ENCODE measurements at places on chromosomes 2 and 18.

DNA sequence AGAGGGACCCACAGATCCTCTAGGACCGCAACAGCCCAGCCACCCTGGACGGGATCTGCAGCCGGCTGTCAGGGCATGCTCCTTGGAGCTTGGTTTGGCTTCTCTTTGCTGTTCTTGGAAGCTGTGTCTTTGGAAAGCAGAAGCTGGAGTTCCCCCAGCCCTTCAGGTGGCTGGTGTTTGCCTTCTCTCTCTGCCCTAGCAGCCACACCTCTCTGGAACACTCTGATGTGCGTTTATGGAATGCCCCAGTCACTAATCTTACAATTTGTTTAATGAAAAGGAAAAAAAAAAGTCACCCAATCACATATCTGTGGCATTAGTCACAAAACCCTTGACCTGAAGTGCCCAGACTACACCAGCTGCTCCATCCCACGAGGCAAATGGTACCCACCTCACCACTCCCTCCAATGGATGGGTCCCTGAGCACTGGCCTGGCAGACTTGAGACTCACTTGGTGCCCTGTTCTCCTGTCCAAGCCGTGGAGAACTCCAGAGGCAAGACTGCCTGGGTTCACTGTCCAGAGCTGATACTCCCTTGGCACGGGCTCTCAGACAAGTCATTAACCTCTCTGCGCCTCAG is 70.2 kb upstream of the DAPL1 start:
- DNase-seq, result no peak

- no peak for DNase-seq
These were observed 91.5 kb downstream of the DYM start for GRCh38 chr18:49368876-49369440.

DNA sequence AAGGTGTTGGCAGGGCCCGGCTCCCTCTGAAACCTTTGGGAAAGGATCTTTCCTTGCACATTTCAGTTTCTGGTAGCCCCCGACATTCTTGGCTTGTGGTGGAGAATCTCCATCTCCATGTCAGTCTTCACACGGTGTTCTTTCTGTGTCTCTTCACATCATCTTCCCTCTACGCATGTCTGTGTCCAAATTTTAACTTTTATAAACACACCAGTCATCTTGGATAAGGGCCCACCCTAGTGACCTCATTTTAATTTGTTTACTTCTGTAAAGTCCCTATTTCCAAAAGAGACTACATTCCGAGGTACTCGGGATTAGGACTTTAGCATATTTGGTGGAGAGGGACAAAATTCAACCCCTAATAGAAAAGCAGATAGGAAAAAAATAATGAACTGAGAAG is 138.4 kb downstream of the GALNT3 start:
- DNase-seq, result no peak

DNA sequence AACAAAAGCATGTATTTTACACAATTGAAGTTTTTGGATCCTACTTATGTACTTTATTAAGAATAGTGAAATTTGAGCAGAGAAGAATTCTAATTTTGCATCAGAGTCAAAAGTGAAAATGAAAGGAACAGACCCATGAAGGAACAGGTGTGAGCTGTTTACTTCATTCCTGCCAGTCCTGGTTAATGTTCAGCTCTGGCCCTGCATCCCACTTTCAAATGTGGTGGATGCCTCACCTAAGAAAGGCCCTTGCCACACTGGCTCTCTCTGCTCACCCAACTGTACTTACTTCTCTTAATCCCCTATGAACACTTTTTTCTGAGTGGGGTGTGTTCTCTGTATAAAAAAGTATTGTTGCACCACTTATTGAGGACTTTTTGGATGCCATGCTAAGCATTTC is 22.2 kb downstream of the FAM110C start:
- no peak for DNase-seq

GRCh38 chr18:47735041-47735702 is 195.3 kb downstream of the SMAD2 start:
- no peak for DNase-seq

DNA sequence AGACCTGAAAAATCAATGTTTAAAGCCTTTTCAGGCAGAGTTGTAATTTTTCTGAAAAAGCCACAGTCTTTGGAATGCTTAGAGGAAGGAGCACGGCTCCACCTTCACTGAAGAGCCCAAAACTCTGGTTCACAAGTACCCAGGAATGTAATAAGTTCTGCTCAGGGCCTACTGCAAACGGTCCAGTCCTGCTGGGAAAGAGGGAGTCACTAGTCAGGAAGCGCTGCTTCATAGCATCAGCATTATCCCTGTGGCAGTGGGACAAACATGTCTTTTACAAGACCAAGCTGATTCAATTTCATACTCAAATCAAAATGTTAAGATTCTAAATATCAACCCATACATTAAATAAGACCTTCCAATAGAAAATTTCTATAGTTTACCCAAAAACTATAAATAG is 152.9 kb upstream of the PGAP1 start:
- no peak for DNase-seq

- DNase-seq, result no peak
These were observed 467.2 kb downstream of the SPAG16 start for GRCh38 chr2:213751446-213751845.

DNA sequence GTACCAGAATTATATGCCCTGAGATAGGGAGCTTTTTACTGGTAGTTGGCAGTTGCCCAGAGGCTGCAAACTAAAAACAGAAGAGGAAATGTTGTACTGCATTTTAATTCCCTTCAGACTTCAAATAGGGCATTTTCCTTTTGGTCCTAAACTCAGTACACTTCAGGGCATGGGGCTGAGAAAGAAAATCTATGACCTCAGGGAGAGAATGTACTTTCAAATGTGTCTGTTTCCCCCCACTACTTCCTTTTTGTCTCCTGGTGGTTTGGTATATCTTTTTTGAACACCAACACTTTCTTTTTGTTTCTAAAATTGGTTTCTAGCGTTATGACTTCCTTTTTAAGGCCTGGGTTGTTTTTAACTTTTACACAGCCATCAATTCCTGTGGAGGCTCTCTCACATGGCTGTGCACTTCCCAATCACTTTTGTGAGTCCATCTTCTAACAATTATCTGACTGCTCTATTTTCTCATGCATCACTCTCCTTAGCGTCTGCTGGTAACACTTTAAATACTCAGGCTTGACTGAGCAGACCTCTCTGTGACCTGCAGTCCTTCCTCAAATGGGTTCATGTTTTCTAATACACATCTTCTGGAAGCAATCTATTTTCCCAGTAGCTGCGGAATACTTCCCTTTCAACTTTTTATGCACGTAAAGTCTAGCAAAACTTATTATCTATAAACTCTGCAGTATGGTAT is 596.0 kb downstream of the LRP1B start:
- DNase-seq, result no peak

- no peak for DNase-seq
These were observed 791.9 kb downstream of the TRIB2 start for GRCh38 chr2:13508671-13509070.

GRCh38 chr2:5668682-5669250 is 23.4 kb upstream of the SOX11 start:
- no peak for DNase-seq

DNA sequence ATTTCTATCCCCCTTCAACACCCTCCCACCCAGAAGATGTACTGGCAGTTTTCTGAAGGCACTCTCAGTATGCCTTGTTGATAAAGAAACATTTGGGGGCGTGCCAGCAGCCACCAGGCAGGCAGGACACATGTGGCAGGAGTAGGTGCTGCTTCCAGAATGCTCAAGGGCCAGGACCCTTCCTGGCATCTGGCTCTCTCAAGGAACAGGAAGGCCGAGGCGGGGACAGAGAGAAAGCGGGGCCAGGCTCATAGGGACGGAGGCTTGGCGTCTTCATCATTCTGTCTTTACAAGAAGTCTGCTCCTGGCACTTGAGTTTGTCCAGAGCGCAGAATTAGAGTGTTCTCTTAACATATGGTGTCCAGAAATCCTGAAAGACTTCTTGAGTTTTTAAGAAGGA is 121.6 kb downstream of the FAM210A start:
- DNase-seq, result no peak

GRCh38 chr18:22285361-22286140 is 116.2 kb downstream of the GATA6 start:
- no peak for DNase-seq

- DNase-seq, result no peak
These were observed 273.7 kb upstream of the PIK3C3 start for GRCh38 chr18:41681138-41681880.

DNA sequence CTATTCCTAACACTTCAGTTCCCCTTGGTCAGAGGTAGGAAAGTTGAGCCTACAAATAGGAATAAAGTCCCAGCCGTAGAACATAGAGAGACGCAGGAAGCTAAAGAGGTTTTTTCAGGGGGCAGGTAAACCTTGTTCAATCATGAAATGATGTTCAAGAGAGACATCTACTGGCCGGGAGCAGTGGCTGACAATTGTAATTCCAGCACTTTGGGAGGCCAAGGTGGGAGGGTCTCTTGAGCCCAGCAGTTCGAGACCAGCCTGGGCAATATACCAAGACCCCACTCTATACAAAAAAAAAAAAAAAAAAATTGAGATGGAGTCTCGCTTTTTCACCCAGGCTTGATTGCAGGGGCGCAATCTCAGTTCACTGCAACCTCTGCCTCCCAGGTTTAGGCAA is 66.7 kb upstream of the DNAJC10 start:
- DNase-seq, result no peak

GRCh38 chr2:182542501-182543258 is 115.8 kb upstream of the PDE1A start:
- no peak for DNase-seq

DNA sequence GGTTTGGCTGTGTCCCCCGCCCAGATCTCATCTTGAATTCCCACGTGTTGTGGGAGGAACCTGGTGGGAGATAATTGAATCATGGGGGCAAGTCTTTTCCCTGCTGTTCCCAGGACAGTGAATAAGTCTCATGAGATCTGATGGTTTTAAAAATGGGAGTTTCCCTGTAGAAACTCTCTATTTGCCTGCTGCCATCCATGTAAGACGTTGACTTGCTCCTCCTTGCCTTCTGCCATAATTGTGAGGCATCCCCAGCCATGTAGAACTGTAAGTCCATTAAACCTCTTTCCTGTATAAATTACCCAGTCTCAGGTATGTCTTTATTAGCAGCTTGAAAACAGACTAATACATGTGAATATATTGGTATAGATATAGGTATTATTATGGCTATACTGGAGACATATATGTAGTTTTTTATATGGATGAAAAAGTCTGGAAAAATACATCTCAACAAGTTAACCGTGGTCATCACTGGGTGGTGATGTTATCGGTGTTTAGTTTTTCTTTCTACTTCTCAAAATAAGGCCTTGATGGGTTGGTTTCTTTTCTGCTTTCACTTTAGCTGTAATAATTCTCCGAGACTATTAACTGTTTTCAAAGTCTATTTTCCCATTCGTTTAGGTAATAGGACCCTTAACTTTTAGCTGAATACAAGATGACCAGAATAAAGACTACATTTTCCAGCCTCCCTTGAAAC is 39.1 kb upstream of the NCOA1 start:
- no peak for DNase-seq

DNA sequence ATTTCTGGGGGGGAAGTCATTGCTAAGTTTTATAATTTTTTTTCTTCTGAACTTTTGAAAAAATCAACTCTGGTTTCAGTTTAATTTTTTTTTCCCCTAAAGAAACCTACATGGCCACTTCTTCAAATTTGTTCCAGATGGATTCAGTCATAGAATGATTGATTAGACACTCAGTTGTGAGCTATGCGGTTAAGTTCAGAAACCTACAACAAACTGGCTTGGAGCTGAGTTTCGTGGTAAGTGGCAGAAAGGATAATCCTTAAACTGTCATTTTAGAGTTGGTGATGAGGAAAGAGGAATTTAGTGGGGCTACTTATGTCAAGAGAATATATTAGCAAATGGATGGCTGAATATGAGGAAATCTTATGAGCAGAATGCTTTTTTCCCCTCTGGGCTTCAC is 23.7 kb downstream of the EFEMP1 start:
- DNase-seq, result no peak

GRCh38 chr2:160517731-160518130 is 24.1 kb upstream of the RBMS1 start:
- DNase-seq, result no peak

DNA sequence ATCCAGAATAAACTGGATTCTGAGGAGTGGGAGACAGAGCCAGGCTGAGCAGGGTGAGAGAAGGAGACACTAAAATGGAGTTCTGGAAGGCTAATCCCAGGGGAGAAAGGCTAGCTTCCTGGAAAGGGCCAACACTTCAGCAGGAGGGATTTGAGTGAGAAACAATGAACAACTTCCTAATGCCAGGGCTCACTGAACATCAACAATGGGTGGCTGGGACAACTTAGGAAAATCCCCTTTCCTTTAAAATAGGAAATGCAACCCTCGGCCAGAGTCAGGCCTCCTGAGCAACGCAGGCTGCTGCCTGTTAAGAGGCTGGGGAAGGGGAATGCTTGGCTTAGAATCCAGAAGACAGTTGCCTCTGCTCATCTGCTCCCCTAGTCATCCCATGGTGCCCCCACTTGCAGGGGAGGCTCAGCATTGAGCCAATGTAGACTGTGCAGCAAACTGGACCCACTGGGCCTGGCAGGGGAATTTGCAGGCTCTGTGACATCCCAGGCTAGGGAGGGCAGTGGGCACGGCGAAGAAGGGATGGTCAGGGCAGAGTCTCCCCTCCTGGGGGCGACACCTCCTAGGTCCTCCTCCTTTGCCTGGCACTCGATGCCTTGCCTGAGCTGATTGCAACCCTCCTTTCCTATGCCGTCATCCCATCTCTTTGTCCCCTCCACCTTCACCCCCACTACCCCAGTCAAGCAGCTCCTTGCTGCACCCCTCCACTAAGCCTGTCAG is 182.5 kb downstream of the TNS1 start:
- no peak for DNase-seq

- DNase-seq, result no peak
These were observed 10.7 kb upstream of the GALNT3 start for GRCh38 chr2:165804719-165805118.

- no peak for DNase-seq
These were observed 110.1 kb downstream of the GALNT1 start for GRCh38 chr18:35691625-35692024.

- DNase-seq, result no peak
These were observed 28.3 kb downstream of the REEP1 start for GRCh38 chr2:86308984-86309695.

DNA sequence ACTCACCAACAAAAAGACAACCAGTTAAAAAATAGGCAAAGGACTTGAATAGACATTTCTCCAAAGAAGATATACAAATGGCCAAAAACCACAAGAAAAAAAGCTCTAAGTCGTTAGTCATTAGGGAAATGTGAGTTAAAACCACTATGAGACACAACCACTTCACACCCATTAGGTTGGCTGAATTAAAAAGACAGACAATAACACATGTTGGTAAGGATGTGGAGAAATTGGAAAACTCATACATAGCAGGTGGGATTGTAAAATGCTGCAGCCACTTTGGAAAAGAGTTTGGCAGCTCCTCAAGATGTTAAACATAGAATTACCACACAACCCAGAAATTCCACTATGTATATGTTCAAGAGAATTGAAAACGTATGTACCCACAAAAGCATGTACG is 117.6 kb upstream of the SPATS2L start:
- DNase-seq, result no peak

GRCh38 chr18:35511428-35511827 is 13.7 kb upstream of the INO80C start:
- DNase-seq, result no peak

- DNase-seq, result no peak
These were observed 78.3 kb upstream of the ODC1 start for GRCh38 chr2:10526281-10527000.

- no peak for DNase-seq
These were observed 84.7 kb downstream of the ZNF407 start for GRCh38 chr18:74682141-74682990.

GRCh38 chr2:71926876-71927756 is 220.5 kb downstream of the CYP26B1 start:
- DNase-seq, result no peak

GRCh38 chr2:23480957-23481797 is 96.2 kb downstream of the KLHL29 start:
- DNase-seq, result no peak

- peak; percentile 18 for DNase-seq
These were observed 166.3 kb upstream of the SERTAD2 start for GRCh38 chr2:64819774-64820688.
